ENCODE measurements at places on chromosomes 2 and 18.

- DNase-seq = no peak
These were observed 206.9 kb upstream of the FSIP2 start for GRCh38 chr2:185531721-185532120.

DNA sequence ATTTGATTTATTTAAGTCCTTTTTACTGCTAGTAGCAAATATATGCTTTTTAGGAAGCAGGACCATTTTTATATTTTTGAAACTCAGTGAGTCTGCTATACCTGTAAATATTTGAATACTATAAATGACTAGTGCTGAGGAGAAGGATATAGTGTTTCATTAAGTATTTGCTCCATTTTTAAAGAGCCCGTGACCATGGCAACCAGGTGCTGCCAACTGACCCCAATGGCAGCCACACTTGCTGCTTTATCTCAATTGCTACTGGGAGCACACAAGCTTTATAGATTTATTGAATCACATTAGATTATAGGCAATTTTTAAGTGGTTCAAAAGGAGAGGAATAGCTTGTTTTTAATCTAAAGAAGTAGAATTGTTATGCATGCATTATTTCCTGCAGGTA, 142.0 kb downstream of the SCG2 start:
- DNase-seq = peak; percentile 82

GRCh38 chr2:236768393-236769140, 198.9 kb downstream of the ACKR3 start:
- DNase-seq = no peak

- peak; percentile 5 for DNase-seq
These were observed 26.0 kb downstream of the STK25 start for GRCh38 chr2:241482126-241482955.

DNA sequence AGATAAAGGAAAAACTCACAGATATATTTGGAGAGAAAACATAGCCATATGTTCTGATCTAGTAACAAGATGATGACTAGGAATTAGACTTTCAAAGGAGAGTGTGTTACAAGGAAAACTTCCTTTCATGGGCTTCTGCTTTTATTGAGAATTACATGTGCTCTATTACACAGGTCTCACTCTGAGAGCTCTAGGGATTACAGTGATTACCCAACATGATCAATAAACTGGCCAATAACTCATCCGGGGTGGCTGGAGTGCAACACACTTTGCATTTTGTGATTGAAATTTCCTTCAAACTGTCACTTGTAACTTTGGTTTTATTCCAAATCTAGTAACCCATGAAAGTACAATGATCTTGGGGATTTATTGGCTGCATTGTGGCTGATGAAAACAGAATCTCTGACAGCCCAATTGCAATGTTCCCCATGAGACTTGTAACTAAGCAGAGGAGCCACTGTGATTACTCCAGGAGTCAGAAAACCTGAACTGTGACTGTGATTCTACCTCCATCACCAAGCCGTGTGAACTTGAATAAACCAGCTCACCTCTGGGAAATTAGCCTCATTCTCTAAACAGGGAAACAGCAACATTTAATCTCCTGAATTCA, 40.2 kb upstream of the LRRC30 start:
- DNase-seq = no peak

DNA sequence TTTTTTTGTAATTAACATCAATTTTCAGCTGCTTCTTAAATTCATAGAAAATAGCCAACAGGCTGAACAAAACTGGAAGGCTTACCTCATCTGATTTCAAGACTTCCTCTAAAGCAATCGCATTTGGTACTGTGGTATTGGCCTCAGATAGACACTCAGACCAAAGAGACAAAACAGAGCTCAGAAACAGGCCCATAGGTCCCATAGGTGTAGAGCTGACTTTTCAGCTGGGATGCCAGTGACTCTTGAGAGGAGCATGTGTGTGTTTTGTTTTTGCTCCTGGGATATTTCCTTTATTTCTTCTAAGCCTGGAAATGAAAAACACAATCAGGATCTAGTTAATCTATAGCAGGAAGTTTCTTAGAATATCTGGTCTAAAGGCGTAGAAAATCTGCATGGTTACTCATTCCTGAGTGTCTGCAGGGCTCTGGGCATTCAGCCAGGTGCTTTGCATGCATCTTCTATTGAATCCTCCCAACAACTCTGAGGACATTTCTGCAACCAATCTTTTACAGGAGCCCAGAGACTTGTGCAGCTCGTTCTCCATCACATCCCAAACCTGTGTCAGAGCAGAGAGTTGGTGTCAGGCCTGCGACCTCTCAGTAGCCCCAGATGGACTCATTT, 190.8 kb downstream of the RTP5 start:
- no peak for DNase-seq

DNA sequence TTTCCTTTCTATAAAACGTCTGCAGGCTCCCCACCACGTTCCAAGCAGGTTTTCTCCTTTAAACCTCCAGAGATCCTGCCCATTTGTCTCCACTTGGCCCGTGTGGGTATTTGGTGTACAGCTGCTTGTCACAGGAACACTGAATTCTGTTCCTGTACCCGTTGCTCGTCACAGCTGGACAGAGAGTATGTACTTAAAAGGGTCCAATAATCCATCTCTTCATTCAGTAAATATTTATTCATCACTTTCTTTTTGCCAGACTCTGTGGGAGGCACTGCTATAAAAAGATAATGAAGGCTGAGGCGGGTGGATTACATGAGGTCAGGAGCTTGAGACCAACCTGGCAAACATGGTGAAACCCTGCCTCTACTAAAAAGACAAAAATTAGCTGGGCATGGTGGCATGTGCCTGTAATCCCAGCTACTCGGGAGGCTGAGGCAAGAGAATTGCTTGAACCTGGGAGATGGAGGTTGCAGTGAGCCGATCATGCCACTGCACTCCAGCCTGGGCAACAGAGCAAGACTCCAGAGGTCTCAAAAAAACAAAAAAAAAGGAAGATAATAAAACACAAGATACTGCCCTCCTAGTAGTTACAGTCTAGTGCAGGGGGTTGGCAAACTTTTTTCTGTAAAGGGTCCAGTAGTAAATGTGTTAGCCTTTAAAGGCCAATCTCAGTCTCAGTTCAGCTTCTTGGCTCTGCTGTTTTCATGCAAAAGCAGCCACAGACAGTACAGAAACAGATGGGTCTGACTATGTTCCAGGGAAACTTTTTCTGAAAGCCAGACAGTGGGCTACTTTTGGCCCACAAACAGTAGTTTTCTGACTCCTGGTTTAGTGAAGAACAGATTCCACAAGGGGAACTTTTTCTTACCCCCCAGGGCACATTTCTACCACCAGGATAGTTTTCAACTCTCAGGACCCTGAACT, 309.9 kb upstream of the RAB12 start:
- peak; percentile 99 for DNase-seq

DNA sequence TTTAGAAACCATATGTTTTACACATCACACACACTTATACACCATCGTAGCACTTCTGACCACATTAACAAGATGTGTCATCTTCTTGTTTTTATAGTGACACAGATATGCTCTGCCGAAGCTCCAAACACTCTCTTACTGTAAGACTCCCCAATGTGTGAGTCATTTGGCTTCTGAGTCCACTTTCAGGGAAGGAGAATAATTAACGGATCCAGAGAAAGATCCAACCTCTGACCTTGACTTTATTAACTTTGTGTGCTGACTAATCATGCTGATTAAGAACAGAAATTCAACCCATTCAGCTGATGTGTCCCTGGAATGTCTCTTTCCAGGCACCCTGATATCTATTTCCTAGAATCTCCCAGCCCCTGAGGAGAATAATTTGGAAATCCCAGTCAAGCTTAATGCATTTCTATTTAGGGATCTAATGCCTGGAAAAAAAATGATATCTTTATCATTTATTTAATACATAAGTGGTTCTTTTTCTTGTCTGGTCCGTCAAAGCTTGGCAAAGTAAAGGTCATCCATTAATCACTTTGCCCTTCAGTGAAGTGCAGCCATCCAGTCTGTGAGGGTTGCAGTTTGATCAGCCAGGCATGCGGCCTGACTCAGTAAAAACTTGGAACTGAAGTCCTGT, 615.8 kb upstream of the SYT4 start:
- peak; percentile 33 for DNase-seq

DNA sequence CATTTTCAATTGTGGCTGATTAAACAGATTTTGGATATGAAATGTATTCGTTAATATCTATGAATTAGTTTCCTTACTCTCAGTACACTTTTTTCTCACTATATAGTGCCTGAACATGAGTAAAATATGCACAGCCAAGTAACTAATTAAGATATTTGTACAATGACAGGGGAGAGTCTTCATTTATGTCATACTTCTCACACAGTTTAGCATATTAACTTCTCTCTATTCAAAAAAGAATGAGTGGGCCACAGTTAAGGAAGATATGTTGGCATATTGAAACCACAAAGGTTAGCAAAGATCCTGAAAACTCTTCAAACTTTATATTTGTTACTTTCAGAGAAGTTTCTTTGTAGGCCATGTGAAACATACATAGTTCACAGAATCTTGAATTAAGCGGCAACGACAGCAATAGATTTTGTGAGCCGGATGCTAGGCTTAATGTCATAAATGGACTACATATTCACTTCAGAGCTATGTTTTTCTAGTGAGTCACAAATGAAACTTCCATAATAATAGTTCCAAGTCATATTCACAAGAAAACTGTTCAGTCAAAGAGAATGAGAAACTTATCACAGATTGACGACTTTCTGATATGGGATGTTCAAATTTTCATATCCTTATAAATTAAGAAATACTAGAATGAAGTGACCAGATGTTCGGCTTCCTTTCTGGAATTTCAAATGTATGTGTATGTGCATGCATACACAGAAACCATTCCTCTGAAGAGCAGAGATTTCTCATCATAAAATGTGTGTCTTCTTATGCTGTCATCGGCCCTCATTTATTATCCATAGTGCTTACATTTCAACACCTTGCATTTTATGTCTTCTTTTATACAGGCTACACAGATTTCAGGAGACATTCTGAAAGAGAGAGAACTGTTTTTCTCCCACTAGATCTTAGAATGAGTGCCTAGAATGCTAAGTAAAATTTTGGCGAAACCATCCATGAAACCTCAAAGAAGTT, 584.0 kb downstream of the SATB2 start:
- no peak for DNase-seq

GRCh38 chr2:26346454-26347053, at the start of gene ADGRF3:
Gene ADGRF3, minus strand, starts transcription at chr2:26346789. Its CDS starts 555 bp downstream, at chr2:26346234.
- DNase-seq = peak; percentile 76

DNA sequence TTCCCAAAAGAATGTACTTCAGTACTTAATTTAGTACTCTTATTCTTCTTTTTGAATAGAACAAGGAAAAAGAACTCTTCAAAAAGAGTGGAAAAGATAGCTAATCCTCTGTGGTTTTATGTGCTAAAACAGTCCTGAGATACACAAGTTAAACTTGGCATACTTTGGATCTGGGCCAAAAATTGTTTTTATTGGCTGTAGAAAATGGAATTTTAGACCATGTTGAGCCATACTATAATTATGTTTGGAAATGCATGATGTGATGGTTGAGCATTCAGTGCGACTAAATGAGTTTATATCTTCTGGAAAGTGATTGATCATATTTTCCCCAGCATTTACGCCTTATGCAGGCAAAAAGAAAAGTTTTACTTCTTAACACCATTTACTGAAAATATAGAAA, 18.0 kb upstream of the PDE1A start:
- DNase-seq = no peak

GRCh38 chr2:44169155-44169898, 652 bp downstream of the PPM1B start:
- DNase-seq = peak; percentile 57

- peak; percentile 7 for DNase-seq
These were observed 186.5 kb upstream of the HS6ST1 start for GRCh38 chr2:128505150-128505490.

DNA sequence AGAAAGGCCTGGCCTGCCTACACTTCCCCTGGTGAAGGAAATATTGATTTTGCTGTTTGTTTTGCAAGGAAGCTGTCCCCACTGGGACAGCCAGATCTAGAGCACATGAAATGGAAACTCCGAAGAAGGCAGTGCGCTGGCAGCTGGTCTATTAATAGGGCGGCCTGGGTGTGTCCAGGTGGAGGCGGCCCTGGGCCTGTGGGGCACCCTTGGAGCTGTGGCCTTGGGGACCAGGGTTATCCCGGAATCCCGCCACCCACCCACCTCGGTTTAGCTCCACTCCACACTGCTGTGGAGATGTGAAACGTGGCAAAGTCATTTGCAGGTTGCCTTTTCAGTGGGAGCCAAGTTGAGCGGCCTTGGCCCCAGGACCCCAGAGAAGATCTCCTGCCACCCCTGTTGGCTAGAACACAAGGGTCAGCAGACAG, 204.3 kb downstream of the KLHL29 start:
- no peak for DNase-seq

- no peak for DNase-seq
These were observed 187.8 kb downstream of the GLI2 start for GRCh38 chr2:120923426-120923825.

DNA sequence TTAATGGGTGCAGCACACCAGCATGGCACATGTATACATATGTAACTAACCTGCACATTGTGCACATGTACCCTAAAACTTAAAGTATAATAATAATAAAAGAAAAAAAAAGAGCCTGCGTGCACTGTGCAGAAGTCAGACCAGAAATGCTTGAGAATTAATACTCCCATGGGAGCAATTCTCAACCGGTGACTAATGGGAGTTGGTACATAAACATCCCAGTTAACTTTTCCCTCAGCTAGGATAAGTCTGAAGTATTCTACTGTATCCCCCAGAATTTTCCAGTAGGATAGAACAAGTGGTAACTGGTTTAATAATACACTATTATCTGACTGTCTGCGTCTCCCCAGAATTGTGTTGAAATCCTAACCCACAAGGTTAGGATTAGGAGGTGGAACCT, 113.6 kb upstream of the COL5A2 start:
- no peak for DNase-seq

GRCh38 chr18:5237083-5237722, 40.1 kb upstream of the AKAIN1 start:
- peak; percentile 91 for DNase-seq

DNA sequence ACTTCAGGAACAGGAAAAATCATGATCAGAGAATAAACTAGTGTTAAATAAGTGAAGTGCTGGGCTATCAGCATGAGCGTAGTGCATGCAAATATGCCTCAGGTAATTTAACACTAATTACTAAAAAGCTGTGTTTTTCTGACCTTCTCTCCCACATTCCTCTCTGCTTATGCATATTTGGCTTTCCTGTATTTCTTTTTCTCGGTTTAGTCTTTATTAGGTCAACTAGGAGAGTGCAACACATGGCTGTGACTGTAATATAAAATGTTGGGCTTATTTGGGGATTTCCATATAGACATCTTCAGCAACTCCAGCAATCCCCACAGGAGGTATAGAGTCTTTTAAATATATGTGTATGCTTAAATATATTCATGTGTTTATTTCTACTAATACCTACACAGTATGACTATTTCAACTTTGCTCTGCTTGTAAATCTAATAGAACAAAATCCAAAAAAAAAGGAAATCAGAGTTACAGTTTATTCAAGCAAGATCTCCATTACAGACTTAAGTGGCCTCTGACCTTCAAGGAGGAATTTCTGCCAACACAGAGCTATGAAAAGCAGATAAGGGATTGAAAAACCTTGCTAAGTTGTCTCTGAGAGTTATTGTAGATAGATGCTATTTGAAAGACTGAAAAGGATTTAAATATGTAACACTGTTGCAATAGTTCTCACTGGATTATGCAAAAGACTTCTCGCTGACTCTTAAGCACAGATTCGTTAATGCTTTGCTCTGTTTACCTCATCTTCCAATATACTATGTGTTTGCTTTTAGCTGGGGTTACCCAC, 359.5 kb upstream of the RGPD4 start:
- DNase-seq = no peak

All from NCI-H69 (cell line).